SIG-M5 (cell line): ENCODE measurements at places on chromosomes 1 and 21.

DNA sequence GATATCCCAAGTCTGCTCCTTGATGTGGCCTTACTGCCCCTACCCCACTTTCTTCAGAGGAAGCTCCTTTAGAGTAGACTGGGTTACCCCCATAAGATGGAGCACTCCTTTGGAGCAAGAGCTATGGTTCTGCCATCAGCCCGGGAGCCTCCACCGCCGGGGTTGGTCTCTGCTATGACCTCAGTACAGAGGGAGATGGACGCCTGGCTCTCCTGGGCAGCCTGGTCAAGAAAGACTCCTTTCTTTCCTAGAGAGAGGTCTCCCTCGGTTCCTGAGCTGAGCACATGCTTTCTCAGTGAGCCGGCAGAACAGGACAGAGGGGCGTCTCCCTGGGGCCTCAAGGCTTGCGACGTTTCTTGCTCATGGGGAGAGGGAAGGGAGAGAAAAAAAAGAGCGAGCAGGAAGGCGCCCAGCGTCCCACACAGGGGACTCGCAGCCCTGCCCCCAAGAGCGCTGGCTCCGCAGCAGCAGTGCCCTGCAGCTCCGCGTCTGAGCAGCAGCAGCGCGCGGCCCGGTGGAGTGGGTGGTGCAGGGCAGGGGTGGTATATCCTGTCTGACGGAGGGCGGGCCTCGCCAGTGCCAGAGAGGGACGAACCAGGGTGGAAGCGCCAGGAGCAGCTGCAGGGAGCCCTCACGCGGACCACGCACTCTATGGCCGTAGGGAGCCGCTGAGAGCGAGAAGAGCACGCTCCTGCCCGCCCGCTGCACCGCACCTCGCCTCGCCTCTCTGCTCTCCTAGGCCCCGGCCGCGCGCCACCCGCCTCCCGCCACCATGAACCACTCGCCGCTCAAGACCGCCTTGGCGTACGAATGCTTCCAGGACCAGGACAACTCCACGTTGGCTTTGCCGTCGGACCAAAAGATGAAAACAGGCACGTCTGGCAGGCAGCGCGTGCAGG lies at the start of gene PKP1:
Gene PKP1, plus strand, starts transcription at position 576 of the 899 bp plus-strand sequence. Its CDS starts 197 bp downstream, at position 773.
- DNase-seq, result no peak

DNA sequence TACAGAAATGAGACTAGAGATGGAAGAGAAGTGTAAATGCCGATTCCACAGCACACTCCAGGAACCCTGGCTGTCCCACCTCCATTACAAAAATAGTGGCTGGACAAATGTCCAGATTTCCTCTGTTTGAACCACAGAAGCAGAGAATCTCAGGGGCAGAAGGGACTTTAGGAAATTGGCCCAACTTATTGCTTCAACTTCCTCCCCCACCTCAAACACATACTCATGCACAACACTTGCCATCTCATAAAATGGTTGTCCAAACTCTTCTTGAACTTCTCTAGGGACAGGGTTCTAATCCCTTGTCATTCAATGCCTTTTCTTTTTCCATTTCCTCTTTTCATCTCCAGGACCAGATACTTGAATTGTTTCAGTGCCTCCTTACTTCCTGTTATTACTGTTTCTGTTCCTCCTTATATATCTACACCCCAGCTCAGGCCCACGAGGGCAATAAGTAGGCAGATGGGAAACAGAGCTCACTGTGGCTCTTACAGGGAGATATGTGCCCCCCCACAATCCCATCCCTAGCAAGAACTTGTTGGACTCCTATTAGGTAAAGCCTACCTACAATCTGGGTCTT lies 8.5 kb upstream of the B4GALT3 start:
- DNase-seq, result peak; percentile 100

- no peak for DNase-seq
Observed at GRCh38 chr1:55233145-55233777, 18.1 kb upstream of the USP24 start.

DNA sequence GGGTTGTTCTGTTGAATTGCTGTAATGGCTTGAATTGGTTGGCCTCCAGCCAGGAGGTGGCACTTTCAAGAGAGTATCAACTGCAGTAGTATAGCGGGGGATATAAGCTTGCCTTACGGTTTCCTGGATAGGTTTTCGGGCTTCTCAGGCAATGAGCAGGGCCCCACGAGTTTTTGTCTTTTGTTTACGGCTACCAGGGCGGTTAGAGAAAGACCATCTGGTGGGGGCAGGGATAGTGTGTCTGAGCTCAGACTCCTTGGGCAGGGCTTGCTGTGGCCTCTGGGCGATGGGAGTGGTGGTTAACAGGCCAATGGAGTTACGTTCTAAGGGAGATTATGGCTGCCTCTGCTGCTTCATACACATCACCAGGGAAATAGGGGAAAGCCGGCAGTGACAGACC lies 62.8 kb downstream of the DTL start:
- DNase-seq, result no peak

GRCh38 chr1:221743416-221744208 lies 1.7 kb upstream of the DUSP10 start:
- DNase-seq, result no peak

DNA sequence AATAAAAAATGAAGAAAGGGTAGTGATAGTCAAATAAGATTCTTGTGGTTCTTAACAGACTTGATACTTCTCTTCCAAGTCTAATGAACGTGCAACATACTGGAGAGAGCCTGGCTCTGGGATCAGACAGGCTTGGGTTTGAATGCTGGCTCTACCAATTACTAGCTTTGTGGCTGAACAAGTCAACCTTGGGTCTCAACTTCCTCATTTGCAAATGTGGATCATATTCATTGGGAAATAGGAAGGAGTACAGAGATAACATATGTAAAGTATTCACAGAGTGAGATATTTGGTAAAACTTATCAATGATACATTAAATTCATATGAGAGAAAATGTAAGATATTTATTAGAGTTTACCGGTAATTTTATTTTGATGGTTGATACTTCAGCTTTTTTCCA lies 2.0 kb downstream of the EDEM3 start:
- peak; percentile 77 for DNase-seq

DNA sequence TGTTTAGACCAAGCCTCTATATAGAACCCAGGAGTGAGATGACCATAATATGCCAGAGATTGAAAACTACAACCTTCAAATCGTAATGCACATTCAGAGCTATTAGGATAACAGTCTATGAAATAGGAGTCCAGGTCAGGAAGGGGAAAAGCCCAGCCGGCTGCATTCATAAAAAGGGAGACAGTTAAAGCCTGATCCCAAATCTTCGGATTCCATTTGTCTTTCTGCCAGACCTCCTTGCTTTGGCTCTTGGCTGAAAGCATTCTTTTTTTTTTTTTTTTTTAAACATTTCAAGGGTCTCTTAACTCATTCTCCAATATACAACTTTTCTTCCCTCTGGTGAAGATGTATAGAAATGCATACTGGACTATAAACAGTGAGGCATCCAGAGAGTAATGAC lies 81.1 kb downstream of the NTPCR start:
- no peak for DNase-seq

DNA sequence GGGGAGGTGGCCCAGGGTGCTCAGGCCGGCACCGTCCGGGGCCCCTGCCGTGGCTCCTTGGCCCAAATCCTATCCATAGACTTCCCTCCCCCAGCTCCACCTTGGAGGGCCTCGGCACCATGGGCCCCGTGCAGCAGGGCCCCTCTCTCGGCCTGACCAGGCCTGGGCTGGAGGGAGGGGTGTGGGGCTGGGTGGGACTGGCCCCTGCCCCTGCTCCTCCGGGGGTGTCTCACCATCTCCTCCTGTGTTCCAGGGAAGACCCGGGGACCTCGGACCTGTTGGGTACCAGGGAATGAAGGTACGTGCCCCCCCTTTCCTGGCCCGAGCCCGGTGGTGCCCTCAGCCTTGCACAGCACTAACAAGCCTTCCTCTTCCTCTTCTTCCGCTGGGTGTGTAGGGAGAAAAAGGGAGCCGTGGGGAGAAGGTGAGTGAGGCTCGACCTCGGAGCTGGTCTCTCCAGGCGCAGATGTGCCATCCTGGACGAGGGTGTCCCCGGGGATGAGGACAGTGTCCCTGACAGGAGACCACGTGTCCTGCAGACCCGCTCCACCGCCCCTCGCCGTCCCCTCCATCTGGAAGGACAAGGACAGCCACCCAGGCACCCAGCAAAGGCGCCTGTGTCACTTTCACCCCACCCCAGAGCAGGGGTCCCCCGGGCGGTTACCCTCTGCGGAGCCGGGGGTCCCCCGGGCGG lies 7.9 kb downstream of the COL6A1 start:
- no peak for DNase-seq

DNA sequence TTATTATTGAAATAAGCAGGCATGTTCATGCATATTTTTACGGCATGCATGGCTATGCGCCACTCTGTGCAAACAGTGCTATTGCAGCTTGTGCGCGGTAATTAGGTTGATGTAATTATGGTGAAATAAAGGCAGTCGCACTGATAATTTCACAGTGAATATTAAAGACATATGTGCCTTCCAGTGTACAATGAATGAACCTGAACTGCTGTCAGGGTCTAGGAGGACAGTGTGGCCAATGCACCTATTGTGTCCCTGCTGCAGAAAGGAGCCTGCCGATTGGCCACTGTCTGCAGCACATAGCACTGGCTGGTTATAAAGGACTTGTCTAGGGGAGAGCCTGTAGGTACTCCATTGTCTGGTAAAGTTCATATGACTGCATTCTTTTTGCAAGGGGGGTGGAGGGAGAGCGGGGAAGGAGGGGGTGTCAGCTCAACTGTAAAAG lies 340.4 kb downstream of the USP25 start:
- no peak for DNase-seq

DNA sequence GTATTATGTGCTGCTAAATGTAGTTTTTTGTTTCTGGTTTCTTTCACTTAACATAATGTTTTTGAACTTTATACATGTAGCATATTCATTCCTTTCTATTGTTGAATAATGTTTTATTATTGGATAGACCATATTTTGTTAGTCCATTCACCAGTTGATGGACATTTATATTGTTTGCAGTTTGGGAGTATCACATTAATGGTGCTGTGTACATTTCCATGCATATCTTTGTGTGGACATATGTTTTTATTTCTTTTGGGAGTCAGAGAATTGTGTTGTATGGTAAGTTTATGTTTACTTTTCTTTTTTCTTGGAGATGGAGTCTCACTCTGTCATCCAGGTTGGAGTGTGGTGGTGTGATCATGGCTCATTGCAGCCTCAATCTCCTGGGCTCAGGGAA lies 134.6 kb downstream of the MAST2 start:
- DNase-seq, result no peak

GRCh38 chr21:31363720-31364119 lies 19.7 kb upstream of the TIAM1 start:
- no peak for DNase-seq

DNA sequence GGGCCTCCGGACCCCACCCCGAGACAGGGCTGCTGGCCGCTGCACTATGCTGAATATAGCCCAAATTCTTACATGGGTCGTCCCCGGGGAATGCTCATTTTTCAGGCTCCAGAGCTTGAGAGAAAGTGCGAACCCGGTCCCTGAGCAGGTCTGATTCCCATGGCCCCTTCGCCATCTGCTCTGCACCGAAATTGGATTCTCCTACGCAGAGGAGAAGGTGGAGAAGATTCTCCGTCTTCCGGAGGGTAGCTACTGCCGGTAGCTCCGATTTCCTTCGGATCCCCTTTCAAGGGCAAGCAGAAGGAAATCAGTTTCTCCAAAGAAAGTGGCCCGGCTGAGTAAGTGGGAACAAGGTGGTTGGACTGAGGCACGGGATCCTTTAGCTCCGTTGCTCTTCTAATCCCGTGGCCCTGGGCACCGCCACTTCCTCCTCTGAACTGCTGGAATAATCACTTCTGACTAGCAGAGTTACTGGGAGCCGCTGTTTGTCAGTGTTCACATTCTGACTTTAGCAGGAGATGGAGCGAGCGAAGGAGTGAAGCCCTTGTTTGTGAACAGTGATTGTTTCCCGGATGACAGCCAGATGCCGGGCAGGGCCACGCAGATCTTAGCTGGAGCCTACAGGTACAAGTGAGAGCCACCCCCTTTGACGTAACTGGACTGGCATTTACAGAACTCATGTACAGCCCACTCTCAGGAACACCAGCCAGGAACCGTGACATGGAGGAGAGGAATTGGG lies 1.1 kb upstream of the ZNF496 start:
- DNase-seq, result no peak

DNA sequence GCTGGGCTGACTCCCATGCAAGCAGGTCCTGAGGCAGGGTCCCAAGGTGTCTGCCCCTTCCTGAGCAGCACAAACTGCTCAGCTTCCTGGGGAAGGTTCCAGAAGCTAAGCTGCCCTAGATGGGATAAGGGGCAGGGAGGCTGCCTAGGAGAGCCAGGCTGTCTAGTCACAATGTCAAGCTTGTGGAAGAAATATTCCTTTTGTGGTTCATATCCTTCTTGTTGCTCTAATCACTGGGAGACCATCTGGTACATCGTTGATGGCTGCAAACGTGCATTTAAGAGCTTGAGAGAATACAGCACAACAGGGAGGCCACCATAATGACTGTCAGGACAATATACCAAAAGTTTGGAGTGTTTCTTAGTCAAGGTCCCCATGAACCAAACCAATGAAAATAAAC lies 67.4 kb downstream of the SLC16A1 start:
- no peak for DNase-seq

GRCh38 chr1:68016381-68016780 lies 34.0 kb downstream of the DIRAS3 start:
- DNase-seq, result no peak

- DNase-seq, result no peak
Observed at GRCh38 chr1:151144474-151145303, 1.7 kb downstream of the SEMA6C start.

- no peak for DNase-seq
Observed at GRCh38 chr1:94819238-94819944, 766 bp upstream of the SLC44A3 start.

DNA sequence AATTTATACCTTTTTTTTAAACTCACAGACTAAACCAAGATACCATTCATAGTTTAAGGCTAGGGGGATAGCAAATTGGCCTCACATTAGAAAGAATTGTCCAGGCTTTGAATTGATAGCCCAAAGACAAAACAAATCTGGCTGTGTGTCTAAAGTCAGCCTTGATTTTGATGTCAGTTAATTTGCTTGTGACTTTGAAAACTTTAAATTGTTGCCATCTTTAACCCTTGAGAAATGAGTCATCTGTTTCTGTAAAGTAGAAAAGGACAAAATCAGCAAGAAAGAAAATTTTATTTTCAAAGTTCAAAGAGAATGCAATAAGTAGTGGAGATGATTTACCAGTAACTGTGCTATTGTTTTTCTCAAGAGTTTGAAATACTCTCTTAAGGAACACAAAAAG lies 184.5 kb downstream of the RGS7 start:
- DNase-seq, result no peak

DNA sequence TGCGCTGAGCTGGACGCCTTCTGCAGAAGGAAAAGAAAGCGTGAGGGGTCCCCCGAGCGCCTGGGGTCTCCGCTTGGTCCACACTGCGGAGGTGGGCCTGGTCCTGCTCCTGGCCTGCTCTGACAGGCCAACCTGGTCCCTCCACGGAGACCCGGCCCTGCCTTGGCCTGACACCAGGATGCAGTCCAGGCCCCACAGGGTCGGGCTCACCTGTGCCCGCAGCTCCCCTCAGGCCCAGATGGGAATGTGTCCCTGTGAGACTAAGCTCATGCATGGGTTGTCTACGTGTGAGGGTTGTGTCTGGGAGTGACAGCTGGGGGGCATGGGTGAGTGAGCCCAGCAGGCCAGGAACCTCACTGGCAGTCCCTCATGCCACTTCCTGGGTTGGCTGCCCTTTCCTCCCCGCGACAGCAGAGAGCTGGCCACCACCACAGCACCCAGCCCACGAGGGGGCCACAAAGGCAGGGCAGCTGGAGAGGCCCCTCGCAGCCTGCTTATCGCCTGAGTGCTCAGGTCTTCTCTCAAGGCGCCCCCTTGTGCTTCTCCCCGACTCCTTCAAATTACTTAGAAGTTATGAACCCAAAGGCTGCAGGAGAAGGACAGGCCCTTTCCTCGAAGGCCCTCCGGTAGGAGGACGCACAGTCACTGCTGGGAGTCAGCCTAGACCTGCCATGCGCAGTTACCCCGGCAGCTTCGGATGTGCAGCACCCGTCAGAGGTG lies 41.1 kb downstream of the SLC45A1 start:
- DNase-seq, result no peak
